Motor neuron (in vitro differentiated cells): ENCODE measurements at places on chromosomes 12 and 14.

DNA sequence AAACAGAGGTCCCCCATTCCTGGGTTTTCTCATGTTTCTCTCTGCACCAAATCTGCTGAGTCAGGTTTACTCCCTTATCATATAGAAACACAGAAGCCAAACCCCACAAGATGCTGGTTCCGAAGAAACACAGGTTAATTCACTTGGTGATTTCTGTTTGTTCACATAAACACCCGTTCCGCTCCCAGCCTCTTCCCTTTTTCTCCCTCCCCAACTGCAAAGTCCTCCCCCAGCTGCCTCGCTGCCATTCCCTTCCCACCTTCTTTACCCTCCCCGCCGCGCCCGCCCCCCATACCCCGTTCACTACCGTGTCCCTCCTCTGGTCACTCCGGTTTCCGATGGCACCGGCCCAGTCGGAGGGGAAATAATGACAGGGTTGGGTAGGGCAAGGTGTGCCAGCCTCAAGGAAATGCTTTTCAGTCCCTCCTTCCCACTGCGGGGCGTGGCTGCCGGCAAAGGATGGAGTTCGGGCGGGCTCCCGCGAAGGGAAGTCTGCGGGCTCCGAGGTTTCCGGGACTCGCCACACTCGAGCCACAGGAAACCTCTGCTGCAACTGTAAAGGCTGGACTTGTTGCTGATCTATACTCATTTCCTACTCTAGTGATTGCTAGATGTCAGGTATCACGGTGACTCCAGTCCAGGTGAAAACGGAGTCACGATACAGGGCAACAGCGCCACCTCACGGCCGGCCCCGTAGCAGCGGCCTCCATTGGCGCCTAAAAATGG lies at the start of gene STYK1:
STYK1 (minus strand) TSS at position 394 of the 726 bp plus-strand sequence. CDS start 39,434 bp downstream, outside the sequence.
- ATAC-seq = peak; percentile 86

DNA sequence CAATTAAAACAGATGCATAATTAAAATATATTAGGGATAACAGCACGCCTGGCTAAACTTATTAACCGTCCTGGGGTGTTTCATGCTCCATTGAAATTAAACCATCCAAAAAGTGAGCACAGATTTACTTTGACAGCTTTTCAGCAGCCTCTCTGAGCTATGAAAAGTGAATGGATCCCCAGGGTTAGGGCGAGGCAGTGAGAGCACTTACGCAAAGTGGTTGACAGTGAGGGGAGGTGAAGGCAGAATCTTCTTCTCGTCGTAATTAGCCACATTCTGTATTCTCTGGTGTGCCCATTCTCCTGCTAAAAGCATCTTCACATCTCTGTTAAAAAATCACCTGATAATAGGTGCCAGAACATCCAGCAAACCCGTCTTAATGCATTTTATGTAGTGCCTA lies 1.9 kb downstream of the TMTC2 start:
- no peak for ATAC-seq

DNA sequence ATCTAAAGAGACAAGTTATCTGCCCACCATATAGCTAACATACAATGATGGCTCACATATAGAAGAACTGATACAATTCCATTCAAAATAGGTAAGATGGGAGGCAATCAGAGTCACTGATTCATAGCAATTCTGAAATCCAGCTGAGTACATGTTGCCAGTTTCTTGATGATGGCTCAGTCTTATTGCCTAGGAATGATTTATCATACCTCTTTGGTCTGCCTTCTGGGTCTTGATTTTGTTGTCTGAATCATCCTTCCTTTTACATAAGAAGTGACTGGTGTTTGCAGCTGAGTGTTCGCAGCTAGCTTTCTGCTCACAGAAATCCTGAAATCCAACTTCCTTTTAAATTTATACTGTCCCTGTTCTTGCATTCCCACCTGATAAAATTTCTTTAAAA lies 463.2 kb upstream of the MGAT4C start:
- no peak for ATAC-seq

- no peak for ATAC-seq
Measured at GRCh38 chr14:57073986-57074385, 194.7 kb downstream of the EXOC5 start.

GRCh38 chr14:90555126-90556011 lies 158.5 kb downstream of the CALM1 start:
- ATAC-seq = no peak

GRCh38 chr12:110935588-110935987 lies 15.2 kb upstream of the MYL2 start:
- no peak for ATAC-seq

DNA sequence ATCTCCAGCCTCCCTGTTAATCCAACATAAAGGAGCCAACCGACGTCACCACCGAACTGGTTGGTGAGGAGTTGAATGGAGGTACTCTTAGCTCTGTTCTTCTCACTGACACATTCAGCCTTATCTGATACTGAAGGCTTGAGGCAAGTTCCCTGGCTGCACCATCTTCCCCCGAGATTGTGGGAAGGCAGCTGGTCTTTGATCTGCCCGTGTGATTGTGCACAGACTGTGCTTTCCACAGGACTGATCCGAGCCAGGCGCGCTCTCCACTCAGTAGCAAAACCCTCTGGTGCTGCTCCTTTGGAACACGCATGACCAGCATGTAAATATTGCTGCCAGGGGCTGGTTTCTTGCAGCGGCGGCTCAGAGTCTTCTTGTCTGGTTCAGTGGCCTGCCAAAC lies 30.1 kb upstream of the DLK1 start:
- ATAC-seq = peak; percentile 48

- no peak for ATAC-seq
Measured at GRCh38 chr14:90757452-90757851, 58.8 kb downstream of the TTC7B start.

- ATAC-seq = no peak
Measured at GRCh38 chr12:6276956-6277620, 33.4 kb upstream of the PLEKHG6 start.

DNA sequence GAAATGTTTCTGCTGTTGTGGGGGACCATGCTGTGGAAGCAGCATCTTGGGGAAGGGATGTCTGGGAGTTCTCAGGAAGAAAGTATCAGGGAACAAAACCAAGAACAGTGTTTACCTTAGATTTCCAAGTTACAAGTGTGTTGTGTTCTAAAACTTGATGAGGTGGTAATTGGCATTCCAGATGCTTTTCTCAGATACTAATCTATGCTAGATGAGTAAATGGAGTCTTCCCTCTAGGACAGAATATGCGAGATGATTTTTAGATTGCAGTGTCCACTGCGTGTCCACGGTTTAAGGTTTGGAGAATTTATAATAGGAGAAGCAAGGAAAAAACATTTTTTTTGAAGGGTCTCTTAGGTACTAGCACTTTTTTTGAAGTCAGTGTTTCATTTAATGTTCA lies 436.5 kb downstream of the PCNX1 start:
- no peak for ATAC-seq

DNA sequence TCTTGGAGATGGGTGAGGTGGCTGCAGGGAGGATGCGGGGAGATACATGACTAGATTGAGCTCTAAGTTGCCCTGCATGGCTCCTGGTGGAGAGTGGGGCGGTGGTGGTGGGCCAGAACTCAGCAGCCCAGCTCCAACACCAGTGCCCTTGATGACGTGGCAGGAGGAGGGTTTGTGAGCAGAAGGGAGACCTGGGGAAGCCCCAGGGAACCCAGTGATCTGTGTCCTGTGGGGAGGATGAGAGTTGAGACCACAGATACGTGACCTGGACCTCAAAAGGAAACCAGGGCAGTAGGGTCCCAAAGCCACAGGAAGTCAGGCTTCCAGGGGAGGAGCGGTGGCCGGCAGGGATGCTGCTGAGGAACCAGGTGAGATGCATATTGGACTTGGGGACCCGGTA lies 989.1 kb upstream of the TMEM132C start:
- ATAC-seq = no peak

DNA sequence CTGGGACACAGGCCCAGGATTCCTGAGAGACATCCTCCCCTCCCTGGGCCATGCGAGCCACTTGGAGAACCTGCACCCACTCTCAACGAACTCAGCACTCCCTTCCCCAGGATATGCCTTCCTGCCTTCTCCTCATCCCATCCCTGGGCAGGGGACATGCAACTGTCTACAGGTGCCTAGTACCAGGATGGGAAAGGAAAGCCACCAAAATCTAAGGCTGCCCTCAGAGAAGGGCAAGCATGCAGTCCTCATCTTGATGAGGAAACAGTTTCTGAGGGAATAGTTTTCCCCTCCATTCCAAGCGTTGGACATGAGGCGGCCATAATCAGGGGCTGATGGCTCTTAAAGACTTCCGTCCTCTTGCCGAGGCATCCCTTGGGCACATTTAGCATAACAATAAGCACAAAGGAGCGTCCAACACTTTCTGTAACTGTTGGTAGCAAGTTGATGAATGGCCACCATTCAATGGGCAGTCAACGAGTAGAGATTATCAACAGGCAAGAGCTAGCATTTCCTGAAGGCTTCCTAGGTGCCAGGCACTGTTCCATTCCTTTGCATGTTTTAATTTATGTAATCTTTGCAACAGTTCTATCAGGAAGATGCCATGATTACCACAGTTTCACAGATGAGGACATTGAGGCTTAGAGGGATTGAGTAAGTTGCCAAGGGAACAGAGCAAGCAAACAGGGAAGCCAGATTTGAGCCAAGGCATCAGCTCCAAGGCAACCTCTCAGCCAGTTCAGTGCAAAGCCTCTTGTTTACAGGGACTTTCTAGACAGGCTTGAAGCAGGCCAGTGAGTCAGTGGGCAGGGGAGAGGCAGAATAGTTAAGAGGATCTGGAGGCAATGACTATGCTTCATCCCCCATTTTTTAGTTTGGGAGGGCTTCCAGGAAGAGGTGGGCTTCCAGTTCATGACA lies 105.1 kb downstream of the SINHCAF start:
- peak; percentile 79 for ATAC-seq

DNA sequence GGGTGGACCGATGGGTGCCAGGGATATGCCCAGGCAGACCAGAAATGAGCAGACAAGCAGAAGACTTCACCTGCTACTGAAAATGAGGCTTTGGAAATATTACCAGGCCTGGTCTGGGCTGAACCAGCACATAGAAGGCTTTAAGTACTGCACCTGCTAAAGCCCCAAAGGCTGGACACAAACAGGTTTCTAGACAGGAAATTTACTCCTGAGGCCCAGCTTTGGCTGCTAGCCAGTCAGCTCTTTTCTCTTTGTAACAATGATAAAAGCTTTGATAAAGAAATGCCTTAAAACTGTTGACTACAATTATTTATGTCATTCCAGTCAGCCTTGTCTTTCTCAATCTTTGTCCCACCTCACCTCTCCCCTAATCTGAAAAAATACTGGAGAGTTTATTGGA lies 228.9 kb upstream of the EGLN3 start:
- ATAC-seq = no peak

DNA sequence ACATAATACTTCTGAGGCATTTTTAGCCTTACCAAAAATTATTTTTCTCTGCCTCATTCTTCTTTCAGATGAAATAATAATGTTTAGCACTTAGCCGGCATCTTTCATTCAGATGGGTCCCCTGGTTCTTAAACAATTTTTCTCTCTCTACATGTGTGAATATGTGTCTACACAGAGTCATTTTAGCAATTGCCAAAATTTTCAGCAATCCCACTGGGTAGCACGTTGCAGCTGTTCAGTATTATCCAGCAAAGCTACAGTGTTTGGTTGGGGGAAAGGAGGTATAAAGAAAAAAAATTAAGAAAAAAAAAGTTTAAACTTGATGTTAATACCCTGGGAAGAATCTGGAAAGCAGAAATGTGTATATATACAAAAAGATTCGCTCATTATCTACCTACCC lies 160.5 kb upstream of the TRHDE start:
- ATAC-seq = no peak

GRCh38 chr12:68065687-68066086 lies 76.4 kb downstream of the IFNG-AS1 start:
- no peak for ATAC-seq

DNA sequence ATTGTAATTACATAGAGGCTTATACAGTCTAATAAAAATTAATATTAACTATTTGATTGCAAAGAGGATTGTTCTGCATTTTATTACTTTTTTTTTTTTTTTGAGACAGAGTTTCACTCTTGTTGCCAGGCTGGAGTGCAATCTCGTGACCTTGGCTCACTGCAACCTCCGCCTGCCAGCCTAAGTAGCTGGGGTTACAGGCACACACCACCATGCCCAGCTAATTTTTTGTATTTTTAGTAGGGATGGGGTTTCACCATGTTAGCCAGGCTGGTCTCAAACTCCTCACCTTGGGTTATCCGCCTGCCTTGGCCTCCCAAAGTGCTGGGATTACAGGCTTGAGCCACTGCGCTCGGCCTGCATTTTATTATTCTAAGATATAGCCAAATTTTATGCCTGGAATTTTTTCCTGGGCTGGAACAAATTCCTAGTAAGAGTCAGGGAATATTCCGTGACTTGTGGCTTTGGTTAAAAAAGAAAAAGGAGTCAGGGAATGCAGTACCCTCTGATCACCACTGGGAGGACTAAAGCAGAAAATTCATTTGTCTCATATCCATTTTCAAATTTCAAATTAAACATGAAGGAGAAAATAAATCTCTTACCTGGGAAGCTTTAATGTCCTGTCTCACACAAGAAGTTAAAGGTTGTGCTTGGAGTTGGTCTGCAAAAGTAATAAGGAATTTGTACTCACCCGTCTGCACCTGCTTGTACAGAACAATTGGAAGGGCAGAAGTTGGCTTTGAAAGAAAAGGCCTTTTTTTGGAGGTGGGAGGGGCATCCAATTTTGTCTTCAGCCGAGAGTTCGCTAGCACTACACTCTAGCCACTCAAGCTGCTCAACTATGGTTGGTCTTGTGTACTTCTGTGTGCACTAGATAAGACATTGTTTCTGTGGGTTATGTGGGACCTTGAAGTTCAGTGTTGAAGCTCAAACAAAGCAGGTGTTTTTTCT lies 8.7 kb downstream of the MARK3 start:
- ATAC-seq = no peak

GRCh38 chr14:71905031-71905430 lies 27.2 kb upstream of the RGS6 start:
- no peak for ATAC-seq

DNA sequence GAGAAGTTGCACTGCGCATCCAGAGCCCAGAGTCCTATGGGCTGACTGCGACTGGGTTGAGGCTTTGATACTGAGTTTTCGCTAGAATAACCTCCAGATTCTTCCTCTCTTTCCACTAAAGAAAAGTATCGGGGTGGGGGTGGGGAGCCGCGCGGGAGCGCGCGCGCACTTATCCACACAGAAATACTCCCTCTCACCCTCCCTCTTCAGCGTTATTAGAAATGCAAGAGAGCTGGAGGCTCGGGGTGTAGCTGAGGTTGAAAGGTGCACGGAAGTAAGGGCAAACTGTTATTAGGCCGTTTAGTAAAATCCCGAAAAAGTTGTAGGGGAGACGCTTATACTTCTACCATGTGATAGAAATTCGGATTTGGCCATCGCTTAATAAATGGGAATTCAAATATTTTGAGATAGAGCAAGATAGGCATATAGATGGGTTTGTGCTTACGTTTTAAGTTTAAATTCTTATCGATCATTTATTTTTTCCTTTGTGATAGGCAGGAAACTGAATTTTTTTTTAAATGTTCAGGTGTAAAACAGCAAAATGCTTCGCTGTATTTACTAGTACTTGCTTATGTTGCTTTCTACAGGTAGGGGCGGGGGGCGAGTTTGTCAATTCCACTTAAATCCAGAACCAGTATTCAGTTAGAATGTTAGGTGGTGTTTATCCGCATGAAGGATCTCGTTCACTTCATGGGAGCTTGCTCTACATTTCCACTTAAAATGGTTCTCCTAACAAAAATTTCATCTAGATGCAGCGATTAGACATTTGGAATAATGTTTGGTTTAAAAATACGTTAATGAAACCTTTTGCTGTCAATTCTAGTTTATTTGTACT lies 1.1 kb downstream of the ARHGAP5 start:
- ATAC-seq = no peak
